IMR-90 (cell line): ENCODE measurements at places on chromosomes 7 and 10. TPM values are rescaled to one million over a fixed set of nuclear protein-coding genes. Genes with fewer than 3 reads are reported as not detected.

Gene AKR1C2
- total RNA-seq: 0.28 and 0.36 TPM in 2 replicates

GRCh38 chr7:18694484-18694883, 198.9 kb downstream of the HDAC9 start:
- DNase-seq: no peak

GRCh38 chr10:4250587-4250887, 465.5 kb upstream of the KLF6 start:
- DNase-seq: no peak

Gene PSD
- total RNA-seq: 1.4 and 2.0 TPM in 2 replicates

DNA sequence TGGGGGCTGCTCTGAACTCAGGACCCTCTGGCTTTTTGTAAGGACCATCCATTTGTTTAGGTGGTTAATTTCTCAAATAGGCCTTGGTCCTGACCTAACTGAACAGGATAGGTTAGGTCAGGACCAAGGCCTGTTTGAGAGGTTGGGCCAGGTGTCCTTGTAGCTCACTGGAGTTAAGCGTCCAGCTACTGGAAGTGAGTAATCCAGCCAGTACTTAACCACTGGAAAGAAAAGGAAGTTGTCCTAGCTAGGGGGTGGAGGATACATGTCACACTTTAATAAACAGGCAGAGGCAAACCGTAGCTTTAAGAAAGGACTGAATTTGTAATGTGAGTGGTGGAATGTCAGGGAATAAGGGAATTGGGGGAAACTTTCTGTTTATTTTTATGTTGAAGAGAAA, 96.0 kb downstream of the GPR85 start:
- DNase-seq: peak; percentile 67

Gene HDAC9
- total RNA-seq: 24.2 and 24.7 TPM in 2 replicates

Gene GIMAP1
- total RNA-seq: not detected in 2 replicates

- DNase-seq: no peak
These were observed 757.1 kb downstream of the SORCS3 start for GRCh38 chr10:105398202-105398601.

- no peak for DNase-seq
These were observed 53.8 kb downstream of the NHLRC2 start for GRCh38 chr10:113908236-113908635.

Gene KCND2
- under 0.01 TPM in 2 replicates for total RNA-seq

Gene MKX
- total RNA-seq: 0.28 and 0.36 TPM in 2 replicates

GRCh38 chr10:8112942-8113442, 58.5 kb downstream of the GATA3 start:
- DNase-seq: no peak

Gene GGCT
- 12.0 and 17.5 TPM in 2 replicates for total RNA-seq

DNA sequence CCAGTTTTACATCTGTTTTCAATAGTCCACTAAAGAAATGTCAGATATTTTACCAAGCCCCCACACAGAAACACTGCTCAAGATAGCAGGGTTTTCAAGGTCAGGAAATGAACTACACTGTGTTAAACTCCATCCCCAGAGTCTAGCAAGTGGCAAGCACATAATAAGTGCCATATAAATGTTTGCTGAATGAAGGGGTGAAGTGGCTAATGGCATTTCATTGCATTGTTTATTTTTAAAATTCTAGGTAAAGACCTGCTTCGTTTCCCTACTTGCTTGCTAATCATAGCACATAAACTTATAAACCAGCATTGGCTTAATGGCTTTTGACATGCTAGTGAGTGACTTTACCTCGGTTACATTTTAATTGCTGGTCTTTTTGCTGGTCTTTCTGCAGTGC, 322.6 kb downstream of the GRID1 start:
- no peak for DNase-seq

Gene ASIC3
- not detected in 2 replicates for total RNA-seq

- DNase-seq: no peak
These were observed 156.6 kb upstream of the SEMA3D start for GRCh38 chr7:85343484-85343883.

GRCh38 chr10:127790066-127790624, 53.2 kb downstream of the FOXI2 start:
- DNase-seq: no peak

- DNase-seq: peak; percentile 78
These were observed 380.9 kb downstream of the PARD3 start for GRCh38 chr10:34434119-34434594.

DNA sequence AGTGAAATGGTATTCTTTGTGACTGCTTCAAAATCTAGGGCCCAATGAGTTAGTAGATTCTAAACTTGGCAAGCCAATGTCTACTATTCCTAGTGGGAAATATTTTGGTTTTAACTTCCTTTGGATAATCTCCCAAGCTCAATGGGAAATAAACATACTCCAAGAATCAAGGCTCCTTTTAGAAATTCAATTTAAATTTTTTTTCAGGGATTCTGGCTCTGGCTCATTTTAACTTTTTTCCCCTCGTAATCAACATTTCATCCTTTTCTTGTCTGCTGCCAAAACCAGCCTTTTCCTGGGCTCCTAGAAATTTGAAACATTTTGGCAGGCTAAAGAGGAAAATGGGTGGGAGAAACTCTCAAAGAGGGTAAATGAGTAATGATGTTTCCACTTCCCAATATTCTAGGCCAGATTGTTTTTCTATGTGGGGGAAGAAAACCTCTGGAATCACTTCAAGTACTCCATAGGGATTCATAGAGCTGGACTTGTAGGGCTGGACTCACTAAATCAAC, 85.6 kb upstream of the AGR3 start:
- DNase-seq: peak; percentile 33

- DNase-seq: no peak
These were observed 82.4 kb upstream of the NME8 start for GRCh38 chr7:37765872-37766525.

- no peak for DNase-seq
These were observed 860 bp downstream of the ZEB1 start for GRCh38 chr10:31319602-31320549.
